ENCODE measurements at places on chromosomes 5 and 9.
A peak's percentile ranks its signal among the peaks of the same experiment; 100 is the strongest.

DNA sequence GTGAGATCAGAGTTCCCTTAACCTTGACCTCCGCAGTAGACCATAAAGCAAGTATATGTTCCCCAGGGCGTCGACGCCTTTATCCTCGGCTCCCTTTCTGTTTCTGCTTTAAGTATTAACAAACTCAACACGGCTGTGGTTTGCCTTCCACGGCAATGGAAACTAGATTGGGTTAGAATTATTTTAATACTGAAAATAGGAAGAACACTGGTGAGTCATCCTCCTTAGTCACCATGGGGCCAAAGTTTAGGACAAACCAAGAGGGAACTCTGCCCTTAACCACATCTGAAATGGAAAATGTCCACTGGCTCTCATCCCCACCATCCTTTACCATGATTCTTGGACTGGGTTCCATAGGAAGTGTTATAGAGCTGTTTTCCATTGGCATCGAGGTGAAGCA, 386.1 kb downstream of the ACTL7B start:
- DNase-seq = peak; percentile 8

GRCh38 chr5:132681983-132682382, 8.2 kb downstream of the IL4 start:
- DNase-seq = no peak

DNA sequence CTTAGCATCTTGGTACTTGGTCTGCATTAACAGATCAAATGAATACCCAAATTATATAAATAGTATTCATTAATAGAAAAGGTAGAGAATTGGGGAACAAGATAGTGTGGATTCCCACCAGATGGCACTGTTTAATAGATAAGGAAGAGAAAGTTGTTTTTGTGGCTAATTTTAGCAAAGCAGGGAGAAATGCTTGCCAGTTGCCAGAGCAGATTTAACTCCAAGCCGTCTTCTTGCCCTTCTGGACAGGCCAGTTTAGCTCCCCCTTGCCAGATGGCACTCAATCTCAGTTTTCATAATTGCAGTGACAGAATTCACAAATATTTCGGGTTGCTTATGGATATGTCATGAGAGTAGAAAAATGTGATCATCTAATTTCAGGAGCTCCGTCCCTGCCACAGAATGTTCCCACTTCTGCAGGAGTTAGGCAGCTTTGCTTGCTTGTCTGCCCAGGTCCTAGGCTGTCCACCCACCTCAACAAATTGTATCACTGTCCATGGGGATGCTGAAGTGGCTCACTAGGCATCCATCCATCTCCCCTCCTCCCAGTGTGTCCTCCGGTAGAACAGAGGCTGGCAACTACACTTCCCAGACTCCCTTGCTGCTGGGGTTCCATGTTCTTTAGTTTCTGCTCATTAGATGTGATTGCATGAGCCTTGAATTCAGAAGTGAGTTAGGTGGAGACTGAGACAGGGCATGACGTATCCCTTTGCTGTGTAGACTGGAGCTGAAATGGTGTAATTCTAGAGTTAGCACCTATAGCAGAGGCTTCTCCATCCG, 11.8 kb upstream of the HEXB start:
- DNase-seq = peak; percentile 31

DNA sequence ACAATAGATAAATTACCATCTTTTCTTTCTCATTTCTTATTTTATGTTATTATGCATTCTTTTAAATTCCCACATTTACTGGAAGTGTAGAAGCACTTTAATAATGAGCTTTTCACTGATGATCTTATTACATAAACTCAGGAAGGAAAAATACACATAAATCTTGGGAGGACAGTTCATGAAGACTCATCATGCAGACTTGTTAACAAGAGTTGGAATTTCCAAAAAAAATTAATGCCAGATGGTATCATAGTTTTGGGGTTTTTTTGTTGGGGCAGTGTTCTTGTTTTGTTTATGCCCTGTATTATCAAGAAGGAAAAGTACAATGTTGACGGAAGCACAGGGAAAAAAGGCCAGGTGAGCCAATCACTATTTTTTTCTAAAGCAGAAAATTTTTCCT, 35.1 kb downstream of the CEMIP2 start:
- no peak for DNase-seq

- DNase-seq = no peak
These were observed 136.3 kb downstream of the ASTN2 start for GRCh38 chr9:117278471-117279035.

GRCh38 chr9:1065130-1065529, 15.0 kb downstream of the DMRT2 start:
- DNase-seq = no peak

DNA sequence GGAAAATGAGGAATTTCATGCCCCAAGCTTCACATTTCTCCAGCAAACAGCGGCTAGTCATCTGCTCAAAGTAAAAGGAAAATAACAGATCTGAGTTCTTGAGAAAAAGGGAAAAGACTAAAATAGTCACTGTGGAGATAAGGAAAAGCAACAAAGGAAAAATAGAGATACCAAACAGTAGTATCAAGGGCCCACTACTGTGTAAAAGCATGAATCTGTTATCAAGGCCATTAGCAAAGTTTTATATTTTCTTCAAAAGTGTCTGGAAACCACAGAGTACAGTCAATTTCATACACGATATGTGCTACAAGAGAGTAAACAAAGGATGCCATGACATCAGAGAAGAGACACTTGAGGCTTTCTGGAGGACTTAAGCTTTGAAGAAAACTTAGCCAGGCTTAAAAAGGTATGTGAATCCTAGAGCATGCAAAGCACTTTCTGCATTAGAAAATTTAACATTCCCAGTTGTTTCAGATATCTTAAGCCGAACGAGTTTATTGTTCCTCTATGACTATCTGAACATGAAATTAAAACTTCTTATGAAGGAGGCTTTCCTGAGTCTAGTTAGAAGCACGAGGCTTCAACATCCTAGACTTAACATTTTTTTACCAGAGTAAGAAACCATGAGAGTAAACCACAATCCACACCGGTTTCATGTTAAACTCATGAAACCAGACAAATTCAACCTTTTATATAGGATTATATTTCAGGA, 1.2 kb downstream of the TTC33 start:
- peak; percentile 42 for DNase-seq

GRCh38 chr5:158287643-158288271, 428.8 kb upstream of the CLINT1 start:
- no peak for DNase-seq

- no peak for DNase-seq
These were observed 93.3 kb upstream of the CD180 start for GRCh38 chr5:67289763-67290521.

DNA sequence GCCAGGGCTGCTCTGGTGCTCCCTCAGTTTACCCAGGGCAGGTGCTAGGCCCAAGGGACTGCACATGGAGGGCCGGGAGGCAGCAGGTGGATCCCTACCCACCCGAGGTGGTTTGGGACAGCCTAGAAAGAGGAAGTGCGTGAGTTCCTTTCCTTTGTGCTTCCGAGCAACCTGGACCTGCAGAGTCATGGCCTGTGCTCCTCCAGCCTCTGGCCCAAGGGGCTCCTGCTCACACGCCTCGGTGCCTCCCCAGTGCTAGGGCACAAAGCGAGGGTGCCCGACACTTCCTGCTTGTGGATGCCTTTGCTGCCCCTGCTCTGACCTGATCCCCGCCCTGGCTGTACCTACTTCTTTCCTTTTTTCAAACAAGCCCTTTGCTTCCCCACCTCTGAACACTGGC, 79.3 kb downstream of the RXRA start:
- DNase-seq = no peak

DNA sequence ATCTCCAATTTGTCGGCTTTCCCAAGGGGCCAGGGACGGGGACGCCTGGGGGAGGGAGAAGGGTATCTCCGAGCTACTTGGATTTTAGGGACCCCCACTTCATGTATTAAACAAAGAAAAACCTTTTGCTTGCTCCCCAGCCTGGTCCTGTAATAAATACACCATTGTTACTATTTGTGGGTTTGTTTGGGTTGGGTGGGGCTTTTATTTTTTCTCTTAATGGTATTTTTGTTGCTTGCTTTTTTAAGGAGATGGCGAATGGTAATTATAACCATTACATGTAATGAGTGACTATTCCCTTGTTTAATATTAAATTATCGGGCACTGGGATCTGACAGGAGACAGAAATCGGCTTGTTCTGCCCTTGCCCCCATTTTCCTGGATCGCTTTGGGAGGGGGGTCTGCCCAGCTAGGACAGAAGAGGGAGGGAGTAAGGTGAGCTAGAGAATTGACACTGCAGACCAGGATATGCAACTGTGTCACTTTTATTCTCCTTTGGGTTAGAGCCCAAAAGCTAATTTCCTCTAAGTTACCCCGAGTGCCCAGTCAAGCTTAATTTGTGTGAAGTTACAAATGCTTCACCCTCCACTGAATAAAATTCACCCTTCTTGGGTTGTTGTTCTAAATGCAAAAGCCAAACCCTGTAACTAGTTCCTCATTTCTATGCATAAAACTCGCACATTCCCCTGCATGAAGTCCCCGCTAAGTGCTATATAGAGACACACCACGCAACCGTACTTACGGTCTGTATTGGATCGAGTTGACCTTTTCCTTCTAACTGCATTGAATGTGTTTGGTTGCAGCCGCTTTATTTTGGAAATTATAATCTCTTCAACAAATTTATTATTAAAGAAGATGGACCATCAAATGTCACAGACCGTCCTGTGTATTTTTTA, 1.6 kb upstream of the ZNF608 start:
- DNase-seq = no peak

- DNase-seq = no peak
These were observed 79.3 kb upstream of the ITGA1 start for GRCh38 chr5:52708463-52708862.

- DNase-seq = peak; percentile 46
These were observed 450 bp downstream of the GPBP1 start for GRCh38 chr5:57174128-57174889.

DNA sequence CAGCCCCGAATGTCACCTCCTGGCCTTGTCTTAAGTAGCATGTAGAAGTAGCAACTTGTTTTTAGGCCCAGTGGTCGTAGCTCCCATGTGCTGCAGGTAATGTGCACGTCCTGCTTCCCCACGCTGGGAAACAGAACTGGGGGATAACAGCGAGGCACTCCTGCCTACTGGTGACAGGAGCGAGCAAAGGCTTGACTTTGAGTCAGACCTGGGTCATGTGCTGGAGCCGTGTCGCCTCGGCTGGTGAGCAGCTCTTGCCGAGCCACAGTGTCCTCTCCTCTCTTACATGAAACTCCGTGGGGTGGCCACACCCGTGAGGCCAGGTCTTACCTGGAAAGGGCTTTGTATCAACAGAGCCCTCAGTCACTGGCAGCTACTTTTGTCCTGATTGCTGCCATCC, 17.5 kb upstream of the POMT1 start:
- no peak for DNase-seq

GRCh38 chr5:173341961-173342430, 13.8 kb upstream of the STC2 start:
- no peak for DNase-seq

DNA sequence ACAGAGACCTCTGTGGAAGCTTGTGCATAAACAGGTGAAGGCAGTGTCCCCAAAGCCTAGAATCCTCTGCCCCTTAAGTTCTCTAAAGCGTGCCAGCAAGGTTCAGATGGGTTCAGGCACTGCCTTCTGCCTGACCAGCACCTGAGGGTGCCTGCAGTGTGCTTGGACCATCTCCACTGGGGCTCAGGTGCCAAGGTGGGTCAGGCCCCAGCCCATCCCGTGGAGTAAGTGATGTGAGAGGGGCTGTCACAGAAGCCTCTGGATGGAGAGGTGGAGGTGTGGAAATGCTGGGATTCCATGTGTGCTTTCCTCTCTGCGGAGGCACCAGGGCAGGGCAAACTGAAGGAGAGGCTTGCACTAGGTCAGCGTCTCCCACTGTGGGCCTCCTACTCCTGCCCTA, 118.5 kb downstream of the DAB2IP start:
- DNase-seq = no peak

GRCh38 chr5:163505049-163505367, 411 bp upstream of the MAT2B start:
- DNase-seq = no peak

DNA sequence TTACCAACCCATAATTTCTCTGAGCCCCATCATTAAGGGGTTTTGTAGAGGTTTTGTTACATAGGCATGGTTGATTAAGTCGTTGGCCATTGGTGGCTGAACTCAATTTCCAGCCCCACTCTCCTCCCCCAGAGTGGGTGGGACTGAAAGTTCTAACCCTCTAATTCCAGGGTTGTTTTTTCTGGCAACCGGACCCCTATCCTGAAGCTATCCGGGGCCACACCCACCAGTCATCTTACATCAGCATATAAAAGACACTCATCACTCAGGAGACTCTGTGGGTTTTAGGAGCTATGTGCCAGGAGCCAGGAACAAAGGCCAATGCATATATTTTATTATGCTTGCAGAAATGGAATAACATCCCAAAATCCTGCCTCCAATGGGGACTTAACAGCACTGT, 186.0 kb downstream of the NXNL2 start:
- DNase-seq = no peak

DNA sequence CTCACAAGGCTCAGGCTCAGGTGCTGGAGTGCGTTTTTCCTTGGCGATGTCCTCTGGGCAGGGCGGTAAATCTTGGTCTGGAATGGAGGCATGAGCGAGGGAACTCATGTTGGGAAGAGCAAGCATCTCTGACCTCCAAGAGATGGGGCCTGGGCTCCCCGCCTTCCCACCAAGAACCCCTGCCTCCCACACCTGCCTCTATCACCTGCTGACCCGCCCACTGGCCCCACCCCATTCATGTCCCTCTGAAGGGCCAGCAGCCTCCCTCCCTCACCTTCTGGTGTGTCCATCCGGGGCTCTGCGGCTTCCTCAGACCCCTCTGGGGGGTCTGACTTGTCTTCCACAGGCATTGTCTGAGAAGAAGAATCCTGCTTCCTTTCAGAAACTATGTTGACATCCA, 10.9 kb downstream of the CIZ1 start:
- no peak for DNase-seq

- no peak for DNase-seq
These were observed 414.9 kb downstream of the ZSWIM6 start for GRCh38 chr5:61746831-61747575.
